ENCODE measurements at places on chromosomes 7 and 10. TPM values are rescaled to one million over a fixed set of nuclear protein-coding genes. Genes with fewer than 3 reads are reported as not detected.

DNA sequence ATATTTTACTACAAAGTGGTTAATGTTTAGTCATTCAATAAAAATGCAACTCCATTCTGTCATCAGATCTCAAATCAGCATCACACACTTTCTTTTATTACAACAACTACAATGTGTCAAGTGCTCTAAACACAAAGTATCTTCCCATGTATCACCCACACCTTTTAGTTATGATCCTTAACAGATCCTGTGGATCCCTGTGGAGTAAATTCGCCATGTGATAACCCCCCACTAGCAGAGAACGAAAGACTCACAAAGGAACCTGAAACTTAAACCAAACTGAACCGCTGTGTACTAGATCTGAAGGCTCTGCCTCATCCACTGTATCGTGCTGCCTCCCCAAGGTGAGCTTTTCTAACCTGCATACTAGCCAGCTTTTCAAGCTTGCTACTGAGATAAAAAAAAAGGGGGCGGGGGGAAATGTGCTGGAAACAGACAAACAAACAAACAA, 1.7 kb downstream of the DPY19L1 start:
- peak; percentile 56 for DNase-seq

DNA sequence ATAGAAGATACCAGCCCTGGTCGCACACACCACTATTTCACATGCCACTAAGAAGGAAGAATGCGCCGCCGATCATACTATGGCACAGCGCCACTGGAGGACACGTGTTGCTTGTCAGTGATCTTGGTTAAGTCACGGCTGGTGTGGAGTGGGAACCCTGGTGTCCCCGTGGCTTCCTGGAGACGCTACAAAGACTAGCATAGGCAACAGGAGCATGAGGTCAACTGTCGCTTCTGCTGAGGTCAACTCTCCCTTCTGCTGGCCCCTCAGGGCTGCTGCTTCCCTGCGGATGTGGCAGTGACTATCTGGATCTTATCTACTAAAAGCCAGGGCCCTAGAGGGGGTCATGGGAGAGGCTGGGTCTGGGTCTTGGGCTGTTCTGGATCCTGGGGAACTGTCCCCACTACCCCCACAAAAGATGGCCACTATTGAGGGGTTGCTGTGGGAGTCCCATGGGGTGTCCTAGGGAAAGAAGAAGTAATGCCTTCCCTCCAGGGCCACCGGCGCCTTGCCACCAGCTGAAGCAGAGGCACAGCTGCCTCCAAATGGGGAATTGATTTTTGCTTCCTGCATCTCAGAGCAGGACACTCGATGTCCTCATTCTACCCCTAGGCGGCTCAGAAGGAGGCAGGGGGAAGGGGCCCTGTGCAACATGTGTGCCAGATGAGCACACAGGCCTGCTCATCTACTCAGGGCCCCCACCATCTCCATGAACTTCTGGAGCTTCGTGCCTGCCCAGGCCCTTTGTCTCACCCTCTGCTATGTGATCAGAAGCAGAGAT, 76.6 kb upstream of the PPIF start:
- no peak for DNase-seq

- no peak for DNase-seq
Measured at GRCh38 chr7:30826181-30826580, 55.0 kb downstream of the MINDY4 start.

- DNase-seq, result no peak
Measured at GRCh38 chr10:118339111-118339510, 3.0 kb downstream of the FAM204A start.

SKIDA1 gene
- 0.32 TPM for total RNA-seq

HOXA11 gene
- not detected for total RNA-seq

- DNase-seq, result no peak
Measured at GRCh38 chr10:80410122-80410521, 1.8 kb downstream of the PRXL2A start.

VSTM2A gene
- not detected for total RNA-seq

DNA sequence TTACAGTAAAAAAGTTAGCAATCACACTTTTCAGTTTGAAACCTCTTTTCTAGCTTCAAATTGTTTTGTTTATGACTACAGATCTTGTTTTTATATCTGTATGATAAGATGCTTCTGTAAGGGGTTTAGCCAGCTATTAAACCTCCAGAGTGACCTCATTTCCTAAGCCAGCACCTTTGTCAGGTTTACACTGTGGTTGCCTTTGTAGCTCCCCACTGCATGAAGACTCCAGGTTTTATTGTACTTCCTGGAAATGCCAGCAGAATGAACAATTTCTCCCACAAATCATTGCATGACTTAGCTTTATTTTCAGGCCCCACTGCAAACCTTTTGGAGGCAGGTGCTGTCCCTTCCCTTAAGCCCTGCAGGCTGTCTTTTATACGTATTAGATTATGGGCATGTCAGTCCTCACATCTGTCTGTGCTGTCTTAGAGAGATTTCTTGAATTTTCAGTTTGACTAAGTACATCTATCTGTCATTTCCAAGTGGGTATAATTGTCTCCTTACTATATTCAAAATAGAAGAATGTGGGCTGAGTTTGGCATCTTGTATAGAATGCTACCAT, 8.2 kb upstream of the AGR3 start:
- no peak for DNase-seq

GPR26 gene
- total RNA-seq, result not detected

- no peak for DNase-seq
Measured at GRCh38 chr10:28327491-28327880, 24.6 kb upstream of the MPP7 start.

DNA sequence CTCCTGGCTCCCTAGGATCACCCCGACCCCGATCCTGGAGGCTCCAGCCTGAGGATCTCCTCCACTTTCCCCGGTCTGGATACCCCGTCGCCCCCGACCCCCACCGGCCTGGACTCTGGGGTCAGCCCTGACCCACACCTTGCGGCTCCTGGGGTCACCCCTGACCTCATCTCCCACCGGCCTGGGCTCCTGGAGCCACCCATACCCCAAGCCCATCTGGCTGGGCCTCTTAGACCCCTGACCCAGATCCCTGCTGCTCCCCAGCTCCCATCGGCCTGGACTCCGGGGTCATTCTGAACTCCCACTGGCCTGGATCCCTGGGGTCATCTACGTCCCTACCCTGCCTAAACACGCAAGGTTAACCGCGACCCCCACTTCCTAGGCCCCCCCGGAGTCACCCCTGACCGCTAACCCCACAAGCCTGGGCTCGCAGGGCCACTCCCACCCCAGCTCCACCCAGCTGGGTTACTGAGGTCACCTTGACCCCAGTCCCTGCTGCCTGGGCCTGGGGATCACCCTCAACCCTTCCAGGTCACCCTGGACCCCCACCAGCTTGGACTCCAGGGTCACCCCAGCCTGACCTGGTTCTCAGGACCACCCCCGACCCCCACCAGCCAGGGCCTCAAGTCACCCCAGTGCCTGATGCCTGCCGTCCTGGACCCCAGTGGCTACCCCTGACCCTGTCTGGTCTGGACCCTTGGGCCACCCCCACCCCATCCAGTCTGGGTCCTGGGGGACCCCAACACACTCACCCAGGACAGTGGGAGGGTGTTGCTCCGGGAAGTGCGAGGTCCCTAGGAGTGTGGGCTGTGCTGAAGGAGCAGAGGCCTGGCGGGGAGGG, 1.2 kb downstream of the FOXK1 start:
- DNase-seq, result peak; percentile 49

- no peak for DNase-seq
Measured at GRCh38 chr7:44432381-44432977, 58.0 kb downstream of the NUDCD3 start.

DNA sequence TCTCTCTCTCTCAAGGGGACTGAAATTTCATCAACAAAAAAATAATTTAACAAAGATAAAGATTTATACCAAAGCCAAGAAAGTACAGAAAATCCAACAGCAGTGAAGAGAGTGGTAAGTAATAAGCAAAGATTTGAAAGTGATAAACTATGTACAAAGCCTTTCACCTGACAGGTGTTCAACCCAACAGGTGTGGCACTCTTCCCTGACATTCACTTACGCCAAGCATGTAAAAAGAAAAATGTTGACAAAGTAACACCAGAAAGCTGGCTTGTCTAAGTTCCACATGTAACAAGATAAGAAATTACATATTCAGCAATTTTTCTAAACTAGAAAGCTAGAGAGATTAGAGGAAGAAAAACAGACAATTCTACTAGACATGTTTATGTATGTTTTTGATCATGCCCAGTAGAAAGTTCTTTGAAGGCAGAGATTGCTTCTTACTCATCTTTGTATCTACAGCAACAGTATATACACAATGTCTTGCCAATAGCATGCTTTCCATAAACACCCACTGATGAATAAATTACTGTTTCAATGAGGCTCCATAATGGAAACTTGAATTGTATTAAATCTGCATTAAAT, 468.5 kb downstream of the PARD3 start:
- DNase-seq, result no peak

DNA sequence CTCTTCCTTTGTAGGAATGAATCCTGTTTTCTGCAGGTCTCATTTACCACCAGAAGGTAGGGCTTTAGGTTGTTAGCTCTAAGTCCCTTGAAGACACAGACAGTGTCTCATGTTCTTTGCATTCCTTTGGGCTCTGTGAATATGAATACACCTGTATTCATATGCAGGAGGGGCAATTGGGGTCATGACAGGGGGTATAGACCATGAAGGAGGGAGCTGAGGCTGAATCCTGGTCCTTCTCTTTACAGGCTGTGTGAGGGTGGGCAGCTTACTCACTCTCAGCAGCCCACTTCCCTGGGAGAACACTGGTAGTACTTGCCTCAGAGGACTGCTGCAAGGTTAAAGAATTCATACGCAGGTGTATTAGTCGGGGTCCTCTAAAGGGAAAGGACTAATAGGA, 267.2 kb upstream of the MGMT start:
- no peak for DNase-seq

NUP42 gene
- 44.8 TPM for total RNA-seq

GRCh38 chr10:21364196-21365114, 161.0 kb downstream of the SKIDA1 start:
- DNase-seq, result no peak

RASSF4 gene
- total RNA-seq, result 1.3 TPM

GRCh38 chr7:105987046-105987445, 24.0 kb downstream of the CDHR3 start:
- no peak for DNase-seq

MRLN gene
- total RNA-seq, result not detected

CREB5 gene
- total RNA-seq, result 0.61 TPM

GRCh38 chr7:85673876-85674275, 487.0 kb upstream of the SEMA3D start:
- no peak for DNase-seq

- no peak for DNase-seq
Measured at GRCh38 chr7:111992601-111993000, 213.6 kb downstream of the DOCK4 start.

ITGB8 gene
- not detected for total RNA-seq

SLC26A3 gene
- total RNA-seq, result not detected

HTR5A gene
- not detected for total RNA-seq

PGAM2 gene
- not detected for total RNA-seq

DNA sequence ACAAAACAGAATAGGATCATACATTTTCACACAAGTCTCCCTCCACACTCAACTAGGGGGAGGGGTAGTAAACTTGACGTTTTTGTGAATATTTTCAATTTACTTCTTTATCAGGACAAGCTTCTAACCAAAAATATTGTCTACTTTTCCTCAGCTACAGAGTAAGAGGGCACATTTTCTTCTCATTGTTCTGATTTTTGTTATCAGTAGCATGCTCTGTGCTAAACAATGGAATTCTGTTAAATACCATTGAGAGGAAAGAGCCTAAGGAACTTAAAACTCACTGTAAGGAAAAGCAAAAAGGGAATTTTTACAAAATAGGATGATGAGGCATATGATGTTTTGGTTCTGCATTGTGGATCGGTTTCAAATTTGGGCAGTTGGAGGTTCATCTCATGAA, 41.2 kb downstream of the ANLN start:
- no peak for DNase-seq

DNA sequence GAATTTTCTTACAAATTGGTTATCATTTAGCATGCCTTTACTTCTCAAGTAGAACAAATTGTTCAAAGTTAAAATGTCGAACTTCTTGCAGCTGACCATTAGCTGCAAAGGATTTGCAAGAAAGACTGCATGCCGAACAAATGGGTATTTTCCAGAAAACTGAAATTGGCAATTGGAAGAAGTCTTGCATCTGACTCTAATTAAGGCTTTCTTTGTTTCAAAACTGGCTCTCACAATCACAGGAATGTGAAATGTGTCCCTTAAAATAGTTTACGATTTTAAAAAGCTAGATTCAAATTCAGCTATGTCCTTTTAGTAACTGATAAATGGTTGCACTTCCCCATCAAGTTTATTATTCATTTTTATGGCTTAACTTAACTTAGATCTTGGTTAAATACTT, 207.9 kb downstream of the ARL4A start:
- DNase-seq, result no peak

SPAG6 gene
- total RNA-seq, result 0.11 TPM

DNA sequence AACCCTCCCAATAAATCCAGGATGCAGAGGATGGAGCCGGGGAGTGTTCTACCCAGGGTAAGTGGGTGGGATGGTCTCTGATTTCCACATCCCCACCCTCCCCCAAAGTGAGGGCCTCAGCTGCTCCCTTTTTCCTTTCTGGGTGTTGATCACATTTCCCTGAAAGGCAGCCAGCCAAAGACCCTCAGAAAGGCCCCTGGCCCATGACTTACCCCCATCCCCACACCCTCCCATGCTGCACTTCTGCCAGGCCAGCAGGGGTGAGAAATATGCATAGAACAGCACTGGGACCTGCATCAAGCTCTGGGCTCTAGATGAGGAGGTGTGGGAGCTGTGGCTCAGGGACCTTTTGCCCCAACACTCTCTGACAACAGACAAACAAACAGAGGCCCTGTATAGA, 927.3 kb upstream of the ZNF722 start:
- DNase-seq, result no peak

BNIP3 gene
- 200 TPM for total RNA-seq

NKX2-3 gene
- total RNA-seq, result not detected
